ENCODE measurements at places on chromosomes 6 and 20.

GRCh38 chr20:38680500-38681306, 43.6 kb upstream of the SLC32A1 start:
- DNase-seq, result no peak

DNA sequence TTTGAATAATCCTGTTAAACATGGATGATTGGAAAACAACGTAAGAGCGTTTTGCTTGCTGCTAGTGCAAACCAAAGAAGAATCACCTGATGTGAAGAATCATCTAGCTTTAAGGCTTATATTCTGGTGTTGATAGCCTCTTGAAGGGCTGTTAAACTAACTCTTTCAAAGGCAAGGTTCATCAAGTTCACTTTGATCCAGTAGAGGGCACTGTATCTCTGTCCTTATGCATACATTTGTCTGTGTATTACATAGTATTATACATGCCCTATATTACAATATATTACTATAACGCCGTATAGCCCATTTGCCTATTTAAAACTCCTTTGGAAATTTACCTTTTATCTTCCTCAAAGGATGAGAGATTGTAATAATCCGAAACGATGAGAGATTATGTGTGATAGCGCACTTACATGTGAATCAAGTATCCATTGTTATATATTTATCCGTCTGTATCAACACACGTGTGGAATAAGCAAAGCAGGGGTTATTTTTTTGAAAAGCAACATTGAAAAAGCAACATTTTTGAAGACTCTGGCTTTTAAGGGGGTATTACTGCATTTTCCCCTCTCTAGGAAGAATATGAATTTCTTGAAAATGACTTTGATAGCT, 50.8 kb upstream of the NRN1 start:
- DNase-seq, result no peak

DNA sequence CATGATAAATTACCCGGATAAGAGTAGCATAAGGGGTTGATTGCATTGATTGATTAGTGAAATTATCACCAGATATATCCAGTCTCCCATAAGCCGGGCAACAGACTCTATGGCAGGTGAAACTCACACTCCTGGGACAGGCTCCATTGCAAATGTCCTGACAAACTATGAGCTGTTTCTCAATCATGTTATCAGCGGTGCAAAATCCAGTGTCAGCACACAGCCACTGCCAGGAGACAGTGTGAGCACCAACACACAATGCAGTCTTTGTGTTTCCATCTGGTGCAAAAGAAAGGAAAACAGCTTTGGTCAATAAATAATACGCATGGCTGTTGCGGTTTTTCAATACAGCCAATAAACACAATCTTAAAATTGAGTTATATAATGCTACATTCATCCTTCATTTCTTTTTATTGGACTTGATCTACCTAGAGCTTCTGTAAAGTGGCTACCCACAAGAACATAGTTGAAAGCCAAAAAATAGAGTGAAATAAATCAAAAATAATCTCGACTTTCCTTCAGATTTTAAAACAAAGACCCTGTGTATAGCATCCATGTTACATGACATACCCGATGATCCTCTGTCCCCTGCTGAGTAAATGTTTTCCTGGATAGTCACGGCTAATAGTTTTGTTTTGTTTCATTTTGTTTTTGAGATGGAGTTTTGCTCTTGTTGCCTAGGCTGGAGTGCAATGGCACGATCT, 64.3 kb upstream of the AFDN start:
- no peak for DNase-seq

GRCh38 chr6:157152556-157152955, 170.8 kb downstream of the TMEM242 start:
- DNase-seq, result no peak

DNA sequence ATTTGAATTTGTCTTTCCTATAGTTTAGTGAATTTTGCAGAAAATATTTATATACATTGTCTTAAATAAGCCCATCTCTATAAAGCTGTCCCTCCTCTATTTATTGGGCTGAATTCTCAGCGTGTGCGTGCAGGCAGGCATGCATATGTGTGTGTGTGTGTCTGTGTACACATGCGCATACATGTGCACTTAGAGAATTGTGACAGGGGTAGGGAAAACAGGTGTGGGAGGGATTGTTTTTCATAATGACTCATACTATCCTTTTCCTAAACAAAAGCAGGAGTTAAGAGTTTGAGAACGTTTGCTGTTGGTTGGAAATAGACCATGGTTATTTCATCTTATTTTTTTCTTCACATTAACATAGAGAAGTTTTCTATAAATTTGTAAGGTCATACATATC, 43.4 kb upstream of the FABP7 start:
- DNase-seq, result no peak

DNA sequence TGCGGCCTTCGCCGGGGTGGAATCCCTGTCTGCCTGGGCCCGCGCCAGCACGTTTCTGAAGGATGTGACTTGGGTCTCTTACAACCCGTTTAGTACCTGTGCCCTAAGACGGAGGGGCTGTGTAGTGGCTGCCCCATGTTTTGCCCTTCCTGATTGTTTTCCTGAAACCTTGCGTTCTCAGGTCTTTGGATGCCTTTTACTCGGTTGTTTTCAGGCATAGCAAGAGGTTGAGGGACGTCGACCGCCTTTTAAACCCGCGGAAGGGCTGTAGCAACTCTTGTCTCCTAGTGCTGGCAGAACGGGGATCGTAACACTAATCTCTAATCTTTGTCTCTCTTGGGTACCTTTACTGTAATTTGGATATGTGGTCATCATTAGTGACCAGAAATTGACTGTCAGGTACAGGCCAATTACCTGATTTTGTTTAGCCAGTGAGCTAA, 706 bp upstream of the NANP start:
- DNase-seq, result no peak

Data from upper lobe of left lung (tissue), 6 donors.